ENCODE measurements at places on chromosomes 3 and 15. TPM values are rescaled to one million over a fixed set of nuclear protein-coding genes. Genes with fewer than 3 reads are reported as not detected.

The INO80 gene
- 18.0 TPM for total RNA-seq

The MEX3B gene
- 29.4 TPM for total RNA-seq

The BOC gene
- total RNA-seq, result under 0.01 TPM

The LMAN1L gene
- total RNA-seq, result 0.27 TPM

The PLCH1 gene
- 1.1 TPM for total RNA-seq

The SLC22A13 gene
- 0.27 TPM for total RNA-seq

The ACSBG1 gene
- total RNA-seq, result under 0.01 TPM

The CD200 gene
- 12.1 TPM for total RNA-seq

The GRAMD2A gene
- total RNA-seq, result 0.27 TPM

The ACAD11 gene
- total RNA-seq, result 17.8 TPM

The MESP2 gene
- under 0.01 TPM for total RNA-seq

- no peak for DNase-seq
Measured at GRCh38 chr15:83977992-83978391, 257.6 kb upstream of the GOLGA6L4 start.

- no peak for DNase-seq
Measured at GRCh38 chr3:194092881-194093301, 43.1 kb upstream of the HES1 start.

DNA sequence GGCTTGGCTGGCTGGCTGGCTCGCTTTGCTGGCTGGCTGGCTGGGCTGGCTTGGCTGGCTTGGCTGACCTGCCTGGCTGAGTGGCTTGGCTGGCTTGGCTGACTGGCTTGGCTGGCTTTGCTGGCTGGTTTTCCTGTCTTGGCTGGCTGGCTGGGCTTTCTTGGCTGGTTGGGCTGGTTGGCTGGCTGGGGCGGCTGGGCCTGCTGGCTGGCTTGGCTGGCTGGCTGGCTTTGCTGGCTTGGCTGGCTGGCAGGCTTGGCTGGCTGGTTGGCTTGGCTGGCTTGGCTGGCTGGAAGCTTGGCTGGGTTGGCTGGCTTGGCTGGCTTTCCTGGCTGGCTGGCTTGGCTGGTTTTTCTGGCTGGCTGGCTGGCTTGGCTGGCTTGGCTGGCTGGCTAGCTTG is 435.6 kb downstream of the GOLGA6L6 start:
- no peak for DNase-seq

GRCh38 chr15:95265419-95265997 is 1034.1 kb downstream of the MCTP2 start:
- no peak for DNase-seq

GRCh38 chr3:195809796-195810454 is 1.8 kb downstream of the MUC4 start:
- no peak for DNase-seq

DNA sequence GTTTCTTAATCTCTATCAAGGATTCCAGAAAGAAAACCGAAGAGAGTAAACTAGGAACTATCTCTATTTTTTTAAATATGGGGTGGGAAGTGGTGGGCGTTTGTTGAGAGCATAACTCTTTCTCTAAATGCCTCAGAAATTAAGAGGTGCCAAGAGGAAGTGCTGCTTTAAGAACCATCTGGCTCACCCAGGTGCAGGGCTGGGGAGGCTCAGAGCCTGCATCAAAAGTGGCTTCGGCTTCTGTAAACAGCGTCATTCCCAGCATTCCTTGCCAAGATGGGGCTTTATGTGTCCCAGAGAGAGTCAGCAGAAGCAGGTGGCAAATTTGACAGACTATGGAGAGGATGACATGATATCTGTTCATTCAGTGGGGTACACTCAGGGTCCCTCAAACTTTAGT is 123.3 kb upstream of the BFSP2 start:
- no peak for DNase-seq

DNA sequence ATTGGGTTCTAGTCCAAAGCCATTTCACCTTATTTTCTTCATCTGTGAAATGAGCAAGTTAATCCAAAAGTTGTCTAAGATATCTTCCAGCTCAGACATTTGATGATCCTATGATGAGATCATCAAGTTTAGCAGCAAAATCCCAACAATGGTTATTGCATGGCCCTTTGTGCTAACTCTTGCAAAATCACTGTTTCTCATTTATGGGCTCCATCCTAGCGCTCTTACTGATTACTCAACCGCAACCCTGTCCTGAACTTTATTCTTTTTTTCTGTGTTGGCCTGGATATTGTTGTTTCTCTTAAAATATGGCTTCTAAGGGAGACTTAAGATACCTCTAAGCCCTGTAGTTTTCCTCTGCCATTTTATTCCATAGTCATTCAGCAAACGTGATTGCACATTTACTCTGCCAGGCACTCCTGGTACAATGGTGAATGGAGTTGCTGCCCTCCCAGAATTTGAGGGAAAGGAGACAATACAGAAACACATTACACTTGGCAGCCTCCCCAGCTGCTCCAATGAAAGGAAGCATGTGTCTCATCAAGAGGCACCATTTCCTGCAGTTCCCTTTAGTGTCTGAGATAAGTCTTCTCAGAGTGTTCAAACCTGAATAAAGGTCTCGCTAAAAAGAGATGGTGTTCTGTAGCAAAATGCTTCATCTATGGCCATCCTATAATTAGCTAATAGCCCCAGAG is 4.4 kb downstream of the GXYLT2 start:
- no peak for DNase-seq

DNA sequence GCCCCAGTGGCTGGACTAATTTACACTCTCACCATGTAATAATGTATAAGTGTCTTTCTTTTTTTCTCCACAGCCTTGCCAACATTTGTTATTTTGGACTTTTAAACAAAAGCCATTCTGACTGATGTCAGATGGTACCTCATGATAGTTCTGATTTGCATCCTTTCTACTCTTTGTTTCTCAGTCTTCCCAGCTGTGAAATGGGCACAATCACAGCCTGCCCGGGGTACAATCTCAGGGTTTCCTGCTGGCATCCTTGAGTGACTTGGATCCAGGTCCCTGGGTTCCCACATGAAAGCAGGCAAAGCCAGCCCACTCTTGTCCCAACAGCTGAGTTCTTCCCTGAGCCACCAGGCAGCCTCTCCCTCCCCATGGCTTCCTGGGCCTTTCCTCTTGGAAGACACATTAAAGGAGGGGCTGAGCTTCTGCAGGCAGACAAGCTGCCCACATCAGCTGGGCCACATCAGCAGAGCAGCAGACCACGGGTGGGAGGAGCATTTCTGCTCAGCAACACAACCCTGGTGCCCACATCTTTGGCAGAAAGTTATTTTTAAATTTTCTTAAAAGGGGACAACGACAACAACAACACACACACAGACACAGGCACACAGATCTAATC is 82.0 kb downstream of the MYLK start:
- DNase-seq, result no peak

DNA sequence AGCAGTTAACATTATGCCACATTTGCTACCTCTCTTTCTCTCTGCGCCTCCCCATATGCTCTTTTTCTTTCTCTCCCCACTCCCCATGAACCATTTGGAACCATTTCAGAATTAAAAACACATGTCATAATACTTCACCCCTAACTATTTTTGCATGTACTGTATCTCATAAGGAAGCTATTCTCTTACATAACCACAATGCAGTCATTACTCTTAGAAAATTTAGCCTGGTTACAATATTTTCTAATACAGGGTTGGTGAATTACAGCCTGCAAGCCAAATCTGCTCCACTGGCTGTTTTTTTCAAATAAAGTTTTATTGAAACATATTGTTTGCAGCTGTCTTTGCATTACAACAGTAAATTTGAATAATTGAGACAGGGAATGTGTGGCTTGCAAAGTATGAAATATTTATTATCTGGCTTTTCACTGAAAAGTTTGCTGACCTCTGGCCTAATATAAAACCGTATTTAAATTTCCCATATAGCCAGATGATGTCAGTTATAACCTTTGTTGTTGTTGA is 62.8 kb downstream of the SGO1 start:
- DNase-seq, result no peak

DNA sequence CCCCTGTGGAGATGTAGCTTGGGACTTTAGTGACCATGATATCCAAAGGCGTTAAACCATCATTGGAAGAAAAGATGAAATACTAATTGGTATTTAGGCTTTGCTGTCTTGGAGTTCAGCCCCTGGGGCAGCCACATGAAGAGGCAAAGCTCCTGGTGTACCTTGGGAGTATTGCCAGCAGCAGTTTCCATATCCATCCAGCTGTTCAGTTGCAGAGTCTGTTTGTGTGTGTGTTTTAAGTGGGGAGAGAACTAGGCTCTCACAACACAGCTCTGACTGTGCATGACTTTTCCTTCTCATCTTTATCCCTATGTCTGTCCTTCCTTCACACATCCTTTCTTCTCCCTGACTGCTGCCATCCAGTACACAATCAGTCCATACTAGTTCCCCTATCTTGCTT is 98.9 kb downstream of the CDIN1 start:
- no peak for DNase-seq

DNA sequence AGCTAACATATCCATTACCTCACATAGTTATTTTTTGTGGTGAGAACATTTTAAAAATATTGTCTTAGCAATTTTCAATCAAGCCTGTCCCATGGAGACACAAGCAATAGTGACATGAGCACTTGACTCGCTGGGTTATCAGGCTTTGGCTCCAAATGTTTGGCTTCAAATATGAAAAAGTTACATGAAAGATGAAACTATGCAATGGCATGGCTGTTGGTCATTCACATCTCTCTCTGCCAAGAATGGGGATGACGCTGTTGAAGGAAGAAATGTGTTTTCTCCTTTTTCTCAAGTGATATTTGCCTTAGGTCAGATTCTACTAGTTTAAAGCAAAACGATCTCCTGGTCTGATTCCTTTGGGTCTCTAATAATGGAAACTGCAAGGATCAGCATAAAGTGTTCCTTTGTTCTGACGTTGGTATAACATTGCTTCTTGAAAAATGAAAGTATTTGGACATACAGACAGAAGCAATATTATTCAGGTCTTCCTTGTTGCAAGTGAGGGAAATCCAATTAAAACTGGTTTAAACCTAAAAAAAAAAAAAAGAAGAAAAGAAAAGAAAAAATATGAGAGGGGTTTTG is 71.2 kb downstream of the SSUH2 start:
- no peak for DNase-seq

DNA sequence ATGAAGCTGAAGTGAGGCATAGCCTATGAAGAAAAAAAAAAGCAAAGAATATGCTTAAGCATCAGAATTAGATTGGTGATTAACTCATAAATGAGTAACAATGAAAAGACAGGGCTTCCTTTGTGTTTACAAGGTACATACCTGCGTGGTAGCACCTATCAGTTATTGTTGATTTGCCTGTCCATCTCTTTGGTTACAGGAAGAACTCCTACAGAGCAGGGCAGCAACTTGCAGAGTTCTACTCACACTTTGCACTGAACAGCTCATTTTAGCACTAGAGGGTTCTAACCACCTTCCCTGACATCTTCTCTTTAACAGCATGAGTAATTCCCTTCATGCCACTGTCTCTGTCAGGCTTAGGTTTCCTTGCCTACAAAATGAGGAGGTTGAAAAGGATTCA is 166.0 kb downstream of the DPH6 start:
- no peak for DNase-seq

DNA sequence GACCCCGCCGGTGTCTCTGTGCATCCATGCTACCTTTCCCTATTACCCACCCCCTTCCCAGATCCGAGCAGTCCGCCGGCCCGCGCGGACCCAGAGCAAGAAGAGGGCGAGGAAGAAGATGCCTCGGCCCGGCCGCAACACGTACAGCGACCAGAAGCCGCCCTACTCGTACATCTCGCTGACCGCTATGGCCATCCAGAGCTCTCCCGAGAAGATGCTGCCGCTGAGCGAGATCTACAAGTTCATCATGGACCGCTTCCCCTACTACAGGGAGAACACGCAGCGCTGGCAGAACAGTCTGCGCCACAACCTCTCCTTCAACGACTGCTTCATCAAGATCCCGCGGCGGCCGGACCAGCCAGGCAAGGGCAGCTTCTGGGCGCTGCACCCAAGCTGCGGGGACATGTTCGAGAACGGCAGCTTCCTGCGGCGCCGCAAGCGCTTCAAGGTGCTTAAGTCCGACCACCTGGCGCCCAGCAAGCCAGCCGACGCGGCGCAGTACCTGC is 788 bp downstream of the FOXB1 start:
- peak; percentile 16 for DNase-seq

DNA sequence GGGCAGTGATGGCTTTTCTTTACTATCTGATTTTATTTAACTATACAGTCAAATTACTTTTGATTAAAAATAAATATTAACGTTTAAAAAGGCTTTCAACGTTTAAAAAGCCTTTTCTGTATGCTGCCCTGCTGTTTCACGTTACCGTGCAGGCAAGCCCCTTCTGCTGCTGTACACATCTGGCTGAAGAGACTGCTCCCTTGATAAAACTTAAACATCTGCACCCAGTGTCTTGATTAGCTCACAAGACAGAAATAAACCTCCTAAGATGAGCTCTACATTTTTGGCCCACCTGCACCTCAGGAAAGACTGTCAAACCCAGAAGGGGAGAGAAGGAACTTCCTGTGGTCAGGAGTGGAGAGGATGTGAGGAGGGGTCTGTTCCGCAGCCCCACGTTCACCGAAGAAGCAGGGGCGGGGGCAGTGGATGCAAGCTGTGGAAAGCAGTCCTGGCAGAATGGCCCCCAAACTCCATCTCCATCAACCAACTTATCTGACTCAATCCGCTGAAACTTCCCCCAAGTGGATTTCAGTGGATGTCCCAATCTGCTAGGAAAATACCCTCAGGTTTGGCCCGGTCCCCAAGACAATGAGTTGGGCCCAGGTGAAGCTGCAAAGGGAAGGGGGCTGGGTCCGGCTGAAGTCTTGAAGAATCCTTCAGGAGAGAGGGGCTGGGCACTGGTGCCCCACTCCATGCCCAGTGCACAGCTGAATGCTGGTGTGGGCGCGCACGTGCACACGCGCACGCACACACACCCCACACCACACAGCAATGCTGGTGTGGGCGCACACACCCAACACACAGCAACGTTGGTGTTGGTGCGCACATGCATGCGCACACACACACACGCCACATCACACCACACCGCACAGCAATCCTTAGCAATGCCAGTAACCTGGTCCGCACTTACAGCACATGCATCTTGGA is 88.6 kb downstream of the LRIG1 start:
- no peak for DNase-seq

- no peak for DNase-seq
Measured at GRCh38 chr15:23687143-23687470, at the start of gene NDN. TSS of gene NDN (minus strand) at chr15:23687305. CDS start at chr15:23687217, 88 bp downstream.

GRCh38 chr3:3194861-3195260 is 15.4 kb upstream of the CRBN start:
- DNase-seq, result no peak

DNA sequence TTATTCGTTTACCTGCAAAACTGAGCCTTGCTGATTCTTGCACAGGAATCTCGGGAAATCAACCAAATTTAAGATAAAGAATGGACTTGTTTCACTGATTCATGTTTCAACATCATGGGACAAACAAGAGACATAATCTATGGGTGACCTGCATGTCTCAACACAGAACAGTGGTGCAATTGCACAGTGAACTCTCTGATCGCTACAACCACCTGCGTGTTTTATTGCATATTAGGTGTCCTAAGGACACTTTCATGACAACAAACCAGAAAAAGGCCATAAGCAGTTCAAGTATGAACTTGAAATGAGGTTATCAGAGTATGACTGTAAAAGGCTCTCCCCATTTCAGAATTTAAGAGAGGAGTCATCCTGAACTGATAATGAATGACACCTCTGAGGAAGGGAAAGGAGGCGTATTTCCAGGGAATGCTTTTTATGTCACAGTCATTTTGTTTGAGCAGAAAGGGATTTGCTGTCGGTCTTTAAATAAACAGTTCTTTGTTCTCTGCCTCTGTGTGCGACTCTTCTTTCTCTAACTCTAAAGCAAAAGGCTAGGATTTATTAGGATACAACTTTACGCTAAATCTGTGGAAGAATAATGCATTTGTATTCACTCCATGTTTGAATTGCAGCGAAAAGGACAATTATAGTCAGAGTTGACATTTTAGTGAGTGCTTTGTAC is 167.2 kb downstream of the RBMS3 start:
- DNase-seq, result no peak

Measured in hematopoietic multipotent progenitor cell (in vitro differentiated cells).